Psoas muscle (tissue), 8 donors: ENCODE measurements at places on chromosomes 2 and 18. TPM values are rescaled to one million over a fixed set of nuclear protein-coding genes. Genes with fewer than 3 reads are reported as not detected.

- DNase-seq = no peak
These were observed 144.6 kb upstream of the SETBP1 start for GRCh38 chr18:44536046-44536445.

GRCh38 chr2:110852541-110853263, 120.3 kb downstream of the ACOXL start:
- no peak for DNase-seq

Gene CYRIA
- 4.9 TPM for polyA plus RNA-seq

DNA sequence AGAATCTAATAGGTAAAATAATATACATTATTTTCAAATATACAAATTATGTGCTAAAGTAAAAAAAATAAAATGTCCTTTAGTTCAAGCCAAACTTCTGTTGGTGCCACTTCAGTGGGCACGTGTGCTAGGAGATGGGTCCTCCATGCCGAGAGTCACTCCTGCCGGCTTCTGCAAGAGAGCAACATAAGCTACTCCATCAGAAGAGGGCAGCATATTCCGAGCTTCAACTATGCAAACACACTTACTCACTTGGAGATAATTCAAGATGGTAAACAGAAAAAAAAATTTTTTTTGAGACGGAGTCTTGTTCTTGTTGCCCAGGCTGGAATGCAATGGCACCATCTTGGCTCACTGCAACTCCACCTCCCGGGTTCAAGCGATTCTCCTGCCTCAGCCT, 24.4 kb downstream of the CNOT11 start:
- DNase-seq = no peak

GRCh38 chr2:137181370-137181769, 416.0 kb downstream of the THSD7B start:
- no peak for DNase-seq

Gene PDE1A
- polyA plus RNA-seq = 1.5 TPM

- no peak for DNase-seq
These were observed 23.0 kb downstream of the FAM110C start for GRCh38 chr2:23283-23682.

GRCh38 chr2:141589314-141589713, 541.5 kb downstream of the LRP1B start:
- no peak for DNase-seq
